ENCODE measurements at places on chromosomes 7 and 10. TPM values are rescaled to one million over a fixed set of nuclear protein-coding genes. Genes with fewer than 3 reads are reported as not detected.

- no peak for DNase-seq
Observed at GRCh38 chr7:43799605-43800004, 41.1 kb downstream of the BLVRA start.

- DNase-seq, result peak; percentile 92
Observed at GRCh38 chr7:30134611-30135300, at the start of gene MTURN. TSS of gene MTURN (plus strand) at chr7:30134986. CDS start at chr7:30135137, 151 bp downstream.

DNA sequence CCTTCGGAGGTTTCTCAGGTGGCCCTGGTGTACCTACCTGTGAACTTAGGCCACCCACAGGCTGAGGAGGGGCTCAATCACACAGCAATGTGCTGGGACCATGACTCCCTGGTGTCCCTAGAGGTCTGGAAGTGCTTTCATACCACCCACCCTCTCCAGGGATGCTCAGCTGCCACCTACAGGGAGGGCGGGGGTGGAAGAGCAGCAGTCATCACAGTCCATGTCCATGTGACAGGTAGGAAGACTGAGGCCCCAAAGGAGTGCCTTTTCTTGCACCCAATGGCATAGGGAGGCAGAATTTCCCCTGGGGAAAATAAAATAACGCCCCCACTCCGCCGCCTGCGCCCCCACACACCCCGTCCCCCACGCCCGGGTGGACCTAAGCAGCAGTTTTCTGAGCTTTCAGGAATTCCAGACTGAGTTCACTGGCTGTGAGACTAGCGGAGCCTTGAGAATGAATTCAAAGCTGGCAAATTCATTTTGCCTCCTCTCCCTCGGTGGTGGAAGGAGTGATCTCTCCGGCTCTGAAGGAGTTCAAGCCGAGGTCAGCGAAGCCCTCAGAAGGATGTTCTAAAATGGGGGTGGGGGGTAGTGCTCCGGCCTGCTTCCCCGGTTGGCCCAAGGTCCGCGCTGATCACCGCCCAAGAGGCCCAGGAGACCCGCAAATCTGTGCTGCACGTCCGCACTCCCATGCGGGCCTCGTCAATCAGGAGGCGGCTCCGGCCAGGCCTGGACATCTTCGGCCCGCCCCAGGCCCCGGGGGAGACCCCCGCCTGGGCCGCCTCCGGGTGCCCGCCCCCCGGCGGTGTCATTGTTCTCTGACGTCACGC, 2.1 kb upstream of the ZMIZ1 start:
- peak; percentile 47 for DNase-seq

- DNase-seq, result no peak
Observed at GRCh38 chr7:30254717-30255063, 29.7 kb upstream of the ZNRF2 start.

GRCh38 chr7:20401861-20402746, 71.4 kb downstream of the ITGB8 start:
- no peak for DNase-seq

- DNase-seq, result peak; percentile 87
Observed at GRCh38 chr10:79243181-79244067, 103.8 kb upstream of the PPIF start.

DNA sequence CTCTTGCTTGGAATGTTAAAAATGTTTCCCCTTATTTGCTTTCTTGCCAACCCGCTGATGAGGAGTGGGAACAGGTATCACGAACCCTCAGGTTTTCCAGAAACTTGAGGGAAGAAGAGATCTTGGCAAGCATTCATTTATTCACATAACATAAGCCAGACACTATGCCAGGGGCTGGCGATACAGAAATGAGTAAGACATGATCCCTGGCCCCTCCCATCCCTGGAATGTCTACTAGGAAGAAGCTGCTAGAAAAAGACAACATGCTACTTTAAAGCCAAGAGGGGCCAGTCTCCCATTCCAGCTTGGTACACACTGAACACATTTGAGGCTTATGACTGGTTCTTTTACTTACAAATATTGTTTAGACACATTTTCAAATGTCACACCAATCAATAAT, 26.4 kb downstream of the SLC35B4 start:
- DNase-seq, result no peak

- DNase-seq, result peak; percentile 79
Observed at GRCh38 chr7:148262721-148263229, 327.8 kb upstream of the C7orf33 start.

GRCh38 chr7:128014811-128015210, 16.4 kb downstream of the LRRC4 start:
- no peak for DNase-seq

DNA sequence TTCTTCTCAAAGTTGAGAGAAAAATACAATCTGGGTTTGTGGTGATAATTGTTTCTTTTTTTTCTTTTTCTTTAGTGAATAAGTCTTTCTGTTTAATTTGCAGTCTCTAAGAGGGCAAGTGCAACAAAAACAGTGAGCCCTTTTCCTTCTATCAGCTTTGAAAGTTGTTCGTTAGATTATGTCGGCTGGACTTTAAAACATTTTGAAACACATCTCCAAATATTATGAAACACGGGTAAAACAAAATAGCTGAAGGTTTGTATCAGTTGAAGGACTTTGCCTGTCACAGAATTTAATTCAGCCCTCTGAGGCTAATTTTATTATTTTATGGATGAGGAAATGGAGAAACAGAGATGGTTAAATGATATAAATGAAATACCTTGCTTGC, 85.3 kb downstream of the AGMO start:
- DNase-seq, result no peak

GRCh38 chr10:3906511-3907111, 121.6 kb upstream of the KLF6 start:
- no peak for DNase-seq

DNA sequence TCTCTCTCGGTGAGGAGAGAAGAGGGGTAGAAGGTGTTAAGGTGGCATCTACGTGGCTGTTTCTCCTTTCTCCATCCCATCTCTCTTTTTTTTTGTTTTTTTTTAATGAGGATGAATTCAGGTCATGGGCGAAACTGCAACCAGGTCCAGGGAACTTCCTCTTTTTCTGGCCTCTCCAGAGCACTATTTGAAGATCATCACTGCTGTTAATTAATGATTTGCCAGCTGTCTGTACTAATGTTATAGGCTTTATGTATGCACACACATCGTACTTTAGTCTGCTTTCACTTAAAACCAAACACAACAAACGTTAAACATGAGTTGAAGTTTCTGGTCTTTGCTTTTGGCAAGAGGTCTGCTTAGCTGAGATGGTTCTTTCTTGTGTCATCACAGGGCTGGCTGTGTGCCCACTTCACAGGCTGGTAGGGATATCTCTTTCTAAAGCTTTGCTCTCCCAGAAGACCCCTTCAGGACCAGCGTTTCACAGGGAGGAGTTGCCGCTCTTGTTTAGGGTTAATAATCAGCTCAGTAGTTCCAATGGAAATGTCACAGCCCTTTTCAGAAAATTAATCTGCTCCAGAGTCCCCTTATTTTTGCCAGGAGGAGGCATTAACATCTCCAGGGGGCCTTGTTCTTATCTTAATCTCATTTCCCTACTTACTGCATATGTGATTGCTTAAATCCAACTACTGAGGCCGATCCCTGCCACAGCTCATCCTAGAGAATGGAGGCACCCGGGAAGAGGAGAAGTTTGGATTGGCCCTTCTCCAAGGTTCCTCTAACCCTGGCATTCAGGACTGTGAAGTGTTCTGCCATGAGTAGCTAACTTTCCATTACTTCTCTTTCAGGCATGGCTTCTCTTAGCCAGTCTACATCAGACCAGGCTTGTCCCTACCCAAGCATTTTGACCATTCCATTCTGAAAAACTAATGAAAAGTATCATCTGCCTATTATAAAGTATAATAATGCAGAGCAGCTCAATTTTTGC, 273.9 kb upstream of the NFE2L3 start:
- no peak for DNase-seq

DNA sequence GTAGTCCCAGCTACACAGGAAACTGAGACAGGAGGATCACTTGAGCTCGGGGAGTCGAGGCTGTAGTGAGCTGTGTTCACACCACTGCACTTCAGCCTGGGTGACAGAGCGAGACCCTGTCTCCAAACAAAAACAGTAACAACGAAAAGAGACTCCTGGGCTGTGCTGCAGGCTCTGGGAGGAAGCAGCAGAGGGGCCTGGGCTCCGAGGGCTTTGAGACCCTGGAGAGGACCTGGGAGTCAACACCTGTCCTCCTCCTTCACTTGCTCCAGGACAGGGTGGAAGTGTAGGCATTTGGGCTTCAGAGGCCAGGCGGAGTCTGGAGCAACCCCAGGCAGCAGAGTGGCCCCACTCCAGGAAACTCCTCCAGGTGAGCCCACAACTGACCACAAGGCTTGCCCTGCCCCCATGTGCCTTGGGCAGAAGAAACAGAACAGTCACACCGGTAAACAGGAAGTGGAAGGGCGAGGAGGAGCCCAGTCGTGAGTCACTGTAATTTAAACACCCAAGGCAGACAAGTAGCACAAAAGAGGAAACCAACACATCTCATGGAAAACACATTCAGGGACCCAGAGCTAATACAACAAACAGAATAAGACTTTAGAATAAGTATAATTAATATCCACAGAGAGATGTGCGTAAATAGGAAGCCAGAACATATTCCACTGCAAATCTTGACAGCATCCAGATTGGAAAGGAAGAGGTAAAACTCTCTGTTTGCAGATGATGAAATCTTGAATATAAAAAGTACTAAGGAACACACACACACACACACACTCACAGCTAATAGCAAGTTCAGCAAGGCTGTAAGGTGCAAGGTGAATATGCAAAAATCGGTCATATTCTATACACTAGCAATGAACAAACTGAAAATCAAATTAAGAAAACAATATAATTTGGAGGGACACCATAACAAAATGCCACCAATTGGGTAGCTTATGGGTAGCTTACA, 20.5 kb upstream of the RASGEF1A start:
- peak; percentile 74 for DNase-seq

DNA sequence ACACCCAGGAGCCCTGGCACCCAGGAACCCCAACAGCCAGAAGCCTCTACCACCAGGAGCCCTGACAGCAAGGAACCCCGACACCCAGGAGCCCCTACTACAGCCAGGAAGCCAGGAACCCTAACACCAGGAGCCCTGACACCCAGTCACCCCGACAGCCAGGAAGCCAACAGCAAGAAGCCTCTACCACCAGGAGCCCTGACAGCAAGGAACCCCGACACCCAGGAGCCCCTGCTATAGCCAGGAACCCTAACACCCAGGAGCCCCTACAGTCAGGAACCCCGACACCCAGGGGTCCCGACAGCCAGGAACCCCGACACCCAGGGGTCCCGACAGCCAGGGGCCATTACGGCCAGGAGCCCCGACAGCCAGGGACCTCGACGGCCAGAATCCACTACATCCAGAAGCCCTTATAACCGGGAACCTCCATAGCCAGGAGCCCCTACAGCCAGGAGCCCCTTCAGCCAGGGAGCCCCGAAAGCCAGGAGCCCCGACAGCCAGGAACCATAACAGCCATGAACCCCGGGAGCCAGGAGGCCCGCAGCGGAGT, 440 bp upstream of the GLRX3 start:
- peak; percentile 13 for DNase-seq

GRCh38 chr10:128221807-128222206, 95.6 kb upstream of the MKI67 start:
- DNase-seq, result no peak

DNA sequence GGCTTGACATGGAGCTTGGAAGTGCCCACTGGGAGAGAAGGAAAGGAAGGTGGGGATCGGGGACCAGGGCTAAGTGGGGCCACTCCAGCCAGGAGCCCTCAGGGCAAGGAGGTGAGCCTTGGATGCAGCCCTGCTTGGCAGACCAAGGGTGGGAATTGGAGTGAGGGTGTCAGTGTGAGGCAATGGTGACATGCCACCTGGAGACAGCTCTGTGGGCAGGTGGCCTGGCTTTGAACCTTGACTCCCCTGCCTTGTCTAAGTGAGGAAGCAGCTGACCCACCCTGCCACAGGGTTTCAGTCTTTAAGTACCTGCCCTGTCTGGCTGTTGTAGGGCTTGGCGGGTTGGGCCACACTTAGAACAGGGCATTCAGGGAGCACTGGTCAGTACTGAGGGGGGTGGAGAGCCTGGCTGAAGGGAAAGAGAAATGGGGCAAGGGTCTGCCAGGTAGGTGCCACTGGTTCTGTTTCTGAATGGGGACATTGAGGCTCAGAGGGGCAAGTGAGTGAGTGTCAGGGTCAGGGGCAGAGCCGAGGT, 4.8 kb downstream of the RAMP3 start:
- DNase-seq, result no peak

DNA sequence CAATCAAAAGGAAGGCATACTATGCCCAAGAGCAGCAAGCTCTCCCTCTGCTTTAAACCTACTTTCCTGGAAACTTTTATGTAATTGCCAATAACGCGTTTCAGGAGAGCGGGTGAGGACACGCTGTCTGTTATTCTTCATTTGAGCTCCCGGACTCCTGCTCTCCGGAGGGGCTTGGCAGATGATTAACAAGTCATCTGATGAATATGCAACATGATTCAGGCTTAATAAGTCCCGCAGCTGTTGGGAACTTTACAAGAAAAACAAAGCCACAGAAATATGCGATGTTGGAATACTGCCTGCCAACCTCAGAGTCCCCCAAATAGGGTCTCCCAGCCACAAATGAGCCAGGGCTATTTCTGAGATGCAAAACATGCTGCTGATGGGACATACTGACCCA, 348.0 kb downstream of the GPAM start:
- DNase-seq, result no peak

GRCh38 chr7:514651-515598, 4.7 kb downstream of the PDGFA start:
- DNase-seq, result peak; percentile 48

DNA sequence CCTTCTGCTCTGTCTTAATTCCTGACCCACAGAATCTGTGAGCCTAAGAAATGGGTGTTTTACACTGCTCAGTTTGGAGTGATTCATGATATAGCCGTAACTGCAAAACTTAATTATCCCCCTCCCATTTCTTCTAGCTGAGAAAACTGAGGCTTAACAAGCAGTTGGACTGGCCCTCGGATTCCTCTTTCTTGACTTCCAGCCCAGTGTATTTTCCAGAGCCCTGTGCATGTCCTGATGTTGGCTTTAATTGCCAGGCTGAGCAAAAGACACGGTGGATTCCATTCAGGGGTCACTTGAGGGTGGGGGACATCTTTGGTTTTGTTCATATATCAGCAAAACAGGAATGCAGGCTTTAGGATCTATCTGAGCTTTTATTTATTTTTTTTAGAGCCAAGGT, 489.8 kb downstream of the TYW1 start:
- DNase-seq, result no peak

- no peak for DNase-seq
Observed at GRCh38 chr10:69377191-69377590, 39.5 kb downstream of the TACR2 start.

TAS2R4 gene
- 0.60 TPM for total RNA-seq

TDRD1 gene
- total RNA-seq, result 0.21 TPM

PRSS1 gene
- total RNA-seq, result not detected

CYP26C1 gene
- total RNA-seq, result 0.05 TPM

SFMBT2 gene
- total RNA-seq, result 17.6 TPM

TEX47 gene
- total RNA-seq, result not detected

TMEM213 gene
- total RNA-seq, result not detected

AKR1D1 gene
- not detected for total RNA-seq

RET gene
- 0.32 TPM for total RNA-seq

SSMEM1 gene
- not detected for total RNA-seq

HOGA1 gene
- total RNA-seq, result not detected

HSPA12A gene
- 0.41 TPM for total RNA-seq

MYL10 gene
- total RNA-seq, result not detected

SEMA3E gene
- not detected for total RNA-seq

NXPH1 gene
- total RNA-seq, result not detected

All from activated CD4-positive, alpha-beta T cell treated with anti-CD3 and anti-CD28 coated beads for 36 hours (primary cell).